CD4-positive, alpha-beta T cell treated with Interferon alpha-2 for 1 hour (primary cell): ENCODE measurements at places on chromosomes 5 and 9.

DNA sequence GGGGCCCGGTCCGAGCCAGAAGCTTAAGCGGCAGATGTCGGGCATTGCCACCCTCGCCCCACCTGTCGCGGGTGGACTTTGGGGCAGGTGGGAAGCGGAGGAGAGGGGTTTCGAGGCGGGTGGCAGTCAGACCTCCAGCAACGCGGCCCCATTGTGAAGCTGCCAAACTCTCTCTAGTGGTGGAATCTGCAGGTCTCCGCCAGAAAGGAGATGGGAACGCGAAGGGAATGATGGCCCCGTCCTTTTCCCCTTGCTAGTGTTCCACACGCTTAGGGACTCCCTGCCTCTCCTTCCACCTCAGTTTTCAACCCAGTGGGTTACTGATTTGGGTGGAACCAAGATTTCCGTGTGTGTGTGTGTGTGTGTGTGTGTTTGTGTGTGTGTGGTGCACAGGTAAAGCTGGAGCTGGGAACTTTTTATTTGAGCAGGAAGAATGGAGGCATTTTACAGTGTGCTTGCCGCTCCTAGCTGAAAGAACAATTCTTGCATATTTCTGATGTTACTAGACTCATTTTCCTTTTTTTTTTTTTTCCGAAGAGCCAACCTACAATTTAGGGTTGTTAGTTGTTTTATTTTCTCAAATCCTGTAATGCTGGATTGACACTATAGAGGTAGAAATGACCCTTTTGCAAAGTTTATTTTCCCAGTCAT lies 1.3 kb downstream of the MACIR start:
- peak; percentile 1 for DNase-seq

- DNase-seq, result no peak
Measured at GRCh38 chr5:13536933-13537332, 407.6 kb downstream of the DNAH5 start.

DNA sequence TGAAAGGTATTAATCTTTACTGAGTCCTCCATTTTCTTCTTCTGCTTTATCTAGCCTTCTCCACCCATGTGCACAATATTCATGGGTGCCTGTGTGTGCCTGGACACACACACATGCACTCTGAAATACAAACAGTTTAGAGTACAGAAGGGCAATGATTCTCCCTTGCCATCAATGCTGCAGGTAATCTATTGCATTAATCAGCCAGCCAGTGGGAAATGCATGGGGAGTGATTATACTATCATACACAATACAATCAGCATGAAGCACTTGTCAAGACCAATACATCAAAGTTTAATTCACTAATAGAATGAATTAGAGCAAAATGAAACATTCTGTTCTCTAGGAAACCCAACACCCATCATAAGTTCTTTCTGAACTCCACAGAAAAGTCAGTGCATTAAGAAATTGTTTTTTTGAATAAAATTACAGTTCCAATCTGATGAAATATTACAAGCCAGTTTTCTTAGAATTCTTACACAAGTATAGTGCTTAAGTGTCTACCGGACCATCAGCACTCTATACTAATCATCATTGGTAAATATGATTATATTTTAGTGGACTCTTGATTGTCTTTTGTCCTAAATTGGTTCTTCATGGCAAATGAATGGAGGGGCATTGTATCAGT lies 172.2 kb downstream of the ZSWIM6 start:
- no peak for DNase-seq

- DNase-seq, result no peak
Measured at GRCh38 chr5:32512926-32513325, 68.4 kb upstream of the ZFR start.
